ENCODE measurements at places on chromosomes 5 and 9.

- DNase-seq = no peak
Measured at GRCh38 chr9:110131499-110131898, 76.5 kb downstream of the C9orf152 start.

DNA sequence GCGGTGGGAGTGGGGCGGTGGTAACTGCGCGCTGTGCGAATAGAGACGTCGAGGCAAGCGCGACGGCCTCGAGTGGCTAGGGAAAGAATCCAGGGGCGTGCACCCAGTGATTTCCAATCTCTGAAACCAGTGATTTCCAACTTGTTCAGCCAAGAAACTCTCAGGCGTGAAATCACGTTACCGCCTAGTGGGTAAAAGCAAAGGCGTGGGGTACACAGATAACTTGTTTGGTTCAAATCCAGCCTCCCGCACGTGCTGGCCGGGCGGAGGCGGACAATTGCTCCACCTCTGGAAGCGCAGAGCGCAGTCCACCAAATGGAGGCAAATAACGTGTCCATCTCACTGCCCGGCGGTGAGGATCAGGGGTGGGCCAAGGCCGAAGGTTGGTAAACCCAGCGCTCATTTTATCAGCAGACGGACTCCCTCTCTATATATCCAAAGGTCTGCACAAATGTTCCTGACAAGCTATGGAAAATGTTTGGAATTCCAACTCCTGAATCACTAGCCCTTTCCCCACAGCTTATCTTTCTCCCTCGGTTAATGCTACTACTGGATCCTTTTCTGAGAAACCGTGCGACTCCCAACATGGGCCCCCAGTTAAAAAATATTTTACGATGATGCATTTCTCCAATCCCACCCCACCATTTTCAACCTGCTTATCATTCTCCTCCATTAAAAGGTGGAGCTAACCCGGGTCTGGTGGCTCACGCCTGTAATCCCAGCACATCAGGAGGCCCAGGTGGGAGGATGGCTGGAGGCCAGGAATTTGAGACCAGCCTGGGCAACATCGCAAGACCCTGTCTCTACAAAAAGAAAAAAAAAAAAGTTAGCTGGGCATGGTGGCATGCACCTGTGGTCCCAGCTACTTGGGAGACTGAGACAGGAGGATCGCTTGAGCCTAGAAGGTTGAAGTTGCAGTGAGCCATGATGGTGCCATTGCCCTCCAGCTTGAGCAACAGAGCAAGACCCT lies 950 bp upstream of the FNBP1 start:
- DNase-seq = peak; percentile 31

GRCh38 chr9:110156902-110157301 lies 51.1 kb downstream of the C9orf152 start:
- DNase-seq = peak; percentile 51

DNA sequence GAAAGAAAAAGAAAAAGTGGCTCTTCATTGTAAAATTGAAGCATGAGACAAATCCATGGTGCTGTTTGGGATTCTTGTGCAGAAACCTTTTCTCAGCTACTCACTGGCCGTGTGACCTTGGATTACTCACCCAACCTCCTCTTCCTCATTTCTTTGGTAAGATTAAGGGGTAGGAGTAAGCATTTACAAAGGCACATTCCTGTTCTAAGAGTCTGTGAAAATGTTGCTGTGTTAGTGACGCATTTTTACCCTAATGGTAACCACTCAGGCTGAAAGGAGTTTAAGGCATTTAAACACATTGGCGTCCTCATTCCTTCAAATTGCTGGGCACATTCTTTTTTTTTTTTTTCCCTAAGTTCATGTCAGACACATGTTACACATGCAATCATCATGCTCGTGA lies 4.3 kb downstream of the RAI14 start:
- peak; percentile 32 for DNase-seq

- DNase-seq = no peak
Measured at GRCh38 chr5:176726746-176727527, 79.7 kb downstream of the TSPAN17 start.

GRCh38 chr5:147190331-147190730 lies 44.5 kb upstream of the STK32A start:
- no peak for DNase-seq

Measured in inflammatory macrophage treated with lipopolysaccharide for 1 hour (primary cell).